ENCODE measurements at places on chromosomes 5 and 9.

- no peak for DNase-seq
Observed at GRCh38 chr9:137707361-137707760, 88.6 kb downstream of the EHMT1 start.

GRCh38 chr5:100760688-100761087 is 142.4 kb downstream of the ST8SIA4 start:
- DNase-seq: no peak

DNA sequence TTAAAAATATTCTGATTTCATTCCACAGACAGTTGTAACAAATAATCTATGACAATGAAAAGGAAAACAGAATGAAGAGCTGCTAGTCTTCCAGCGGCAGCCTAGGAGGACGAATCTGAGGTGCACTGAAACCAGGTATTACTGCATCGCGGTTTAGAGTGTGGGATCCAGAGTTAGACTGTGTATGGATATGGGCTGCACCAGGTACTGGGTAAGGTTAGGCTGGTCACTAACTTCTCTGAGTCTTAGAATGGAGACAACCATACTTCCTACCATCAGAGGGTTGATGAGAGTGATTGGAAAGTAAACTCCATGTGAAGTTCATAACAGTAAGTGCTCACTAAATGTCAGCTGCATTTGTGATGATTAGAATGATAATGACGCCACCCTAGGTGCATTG is 158.7 kb downstream of the MYO10 start:
- DNase-seq: no peak

- DNase-seq: no peak
Observed at GRCh38 chr9:129550199-129550839, 70.6 kb downstream of the C9orf50 start.

DNA sequence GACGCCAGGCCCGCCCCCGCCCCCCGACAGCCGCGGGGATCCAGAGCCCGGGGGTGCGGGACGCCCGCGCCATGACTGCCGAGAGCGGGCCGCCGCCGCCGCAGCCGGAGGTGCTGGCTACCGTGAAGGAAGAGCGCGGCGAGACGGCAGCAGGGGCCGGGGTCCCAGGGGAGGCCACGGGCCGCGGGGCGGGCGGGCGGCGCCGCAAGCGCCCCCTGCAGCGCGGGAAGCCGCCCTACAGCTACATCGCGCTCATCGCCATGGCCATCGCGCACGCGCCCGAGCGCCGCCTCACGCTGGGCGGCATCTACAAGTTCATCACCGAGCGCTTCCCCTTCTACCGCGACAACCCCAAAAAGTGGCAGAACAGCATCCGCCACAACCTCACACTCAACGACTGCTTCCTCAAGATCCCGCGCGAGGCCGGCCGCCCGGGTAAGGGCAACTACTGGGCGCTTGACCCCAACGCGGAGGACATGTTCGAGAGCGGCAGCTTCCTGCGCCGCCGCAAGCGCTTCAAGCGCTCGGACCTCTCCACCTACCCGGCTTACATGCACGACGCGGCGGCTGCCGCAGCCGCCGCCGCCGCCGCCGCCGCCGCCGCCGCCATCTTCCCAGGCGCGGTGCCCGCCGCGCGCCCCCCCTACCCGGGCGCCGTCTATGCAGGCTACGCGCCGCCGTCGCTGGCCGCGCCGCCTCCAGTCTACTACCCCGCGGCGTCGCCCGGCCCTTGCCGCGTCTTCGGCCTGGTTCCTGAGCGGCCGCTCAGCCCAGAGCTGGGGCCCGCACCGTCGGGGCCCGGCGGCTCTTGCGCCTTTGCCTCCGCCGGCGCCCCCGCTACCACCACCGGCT is 1.0 kb downstream of the FOXE1 start:
- peak; percentile 63 for DNase-seq

DNA sequence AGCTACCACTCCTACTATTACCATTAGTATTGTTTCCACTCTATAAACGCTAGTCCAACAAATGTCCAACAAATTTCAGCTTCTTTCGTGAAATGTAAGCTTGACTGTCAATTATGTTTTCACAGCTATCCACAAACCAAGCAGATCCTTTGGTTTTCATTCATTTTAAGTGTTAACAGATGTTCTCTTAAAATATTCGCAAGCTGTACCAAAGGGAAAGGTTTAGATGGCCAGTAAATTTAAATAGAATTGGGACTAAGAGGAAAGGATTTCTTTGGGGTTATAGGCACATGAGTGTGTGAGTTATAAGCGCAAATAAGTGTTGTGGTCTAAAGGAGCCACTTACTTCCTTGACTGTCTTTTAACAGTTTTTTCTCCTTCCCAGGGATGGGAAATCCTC is 136.8 kb upstream of the ADRA1B start:
- no peak for DNase-seq

DNA sequence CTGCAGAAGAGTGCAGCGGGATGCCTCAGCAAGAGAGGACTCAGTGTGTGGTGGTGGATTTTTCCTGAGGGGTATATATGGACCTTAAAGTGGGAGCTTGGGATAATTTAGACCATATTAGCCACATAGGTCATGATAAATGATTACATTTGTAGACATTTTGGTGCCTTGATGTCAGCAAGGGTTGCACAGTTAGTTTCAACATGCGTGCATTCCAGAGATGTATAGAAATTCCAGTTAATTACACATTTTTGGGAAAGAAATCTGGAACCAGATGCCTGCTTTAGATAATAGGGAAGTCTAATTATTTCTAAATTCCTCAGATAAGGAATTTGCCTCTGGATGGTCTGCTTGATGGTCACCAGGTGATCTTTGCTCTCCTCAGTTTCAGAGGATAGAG is 440.6 kb upstream of the PAPPA start:
- no peak for DNase-seq

GRCh38 chr9:71353720-71354119 is 232.3 kb upstream of the TRPM3 start:
- no peak for DNase-seq

DNA sequence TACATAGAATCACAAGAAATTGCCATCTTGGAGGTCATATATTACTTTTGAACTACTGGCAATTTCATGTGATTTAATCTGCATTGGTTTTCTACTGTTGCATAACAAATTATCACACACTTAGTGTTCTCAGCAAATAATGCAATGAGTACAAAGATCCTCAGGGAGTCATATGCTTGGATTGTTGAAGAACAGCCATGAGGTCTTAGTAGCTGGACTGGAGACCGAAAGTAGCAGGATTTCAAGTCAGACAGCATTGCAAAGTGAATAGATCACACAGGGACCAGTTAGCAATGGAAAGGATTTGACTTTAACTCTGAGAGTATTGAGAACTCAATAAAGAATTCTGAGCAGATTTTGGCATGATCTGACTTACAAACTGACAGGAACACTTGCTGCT is 32.2 kb upstream of the FRMD3 start:
- no peak for DNase-seq

GRCh38 chr5:84862132-84862531 is 477.5 kb upstream of the EDIL3 start:
- DNase-seq: no peak

GRCh38 chr9:85740787-85741094 is 1.0 kb downstream of the AGTPBP1 start:
- no peak for DNase-seq

DNA sequence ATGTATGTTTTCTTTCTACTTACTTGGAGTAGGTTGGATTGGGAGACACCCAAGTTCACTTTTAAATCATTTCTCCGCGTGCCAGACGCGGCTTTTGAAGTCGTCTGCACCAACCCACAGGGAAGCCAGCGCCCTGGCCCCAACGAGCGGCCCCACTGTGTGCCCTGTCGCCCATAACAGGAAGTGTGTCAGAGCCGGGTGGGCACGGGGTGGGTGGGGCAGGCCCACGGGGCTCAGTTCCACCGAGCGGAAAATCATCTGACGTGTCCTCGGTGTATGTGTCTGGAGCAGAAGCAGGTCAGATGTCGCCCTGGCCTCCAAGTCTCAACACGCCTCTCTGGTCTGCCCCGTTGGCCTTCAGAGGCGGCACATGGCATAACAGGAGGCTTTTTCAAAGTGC is 22.7 kb upstream of the SMIM23 start:
- DNase-seq: no peak

DNA sequence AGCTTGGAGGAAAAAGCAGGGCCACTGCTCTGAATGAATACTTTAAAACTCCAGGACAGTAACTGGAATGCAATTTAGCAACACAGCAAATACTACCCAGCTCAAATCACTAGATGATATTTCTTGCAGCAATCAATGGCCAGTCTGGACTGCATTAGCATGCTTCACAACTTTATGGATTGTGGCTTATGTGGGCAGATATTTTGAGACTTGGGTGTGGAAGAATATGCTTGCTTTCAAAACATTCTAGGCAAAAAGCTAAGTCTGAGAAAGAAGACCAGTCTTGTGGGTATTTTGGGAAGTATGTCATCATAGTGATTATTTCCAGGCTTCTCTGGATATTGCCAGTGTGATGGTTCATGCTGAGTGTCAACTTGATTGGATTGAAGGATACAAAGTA is 3.1 kb downstream of the RANBP3L start:
- DNase-seq: no peak

DNA sequence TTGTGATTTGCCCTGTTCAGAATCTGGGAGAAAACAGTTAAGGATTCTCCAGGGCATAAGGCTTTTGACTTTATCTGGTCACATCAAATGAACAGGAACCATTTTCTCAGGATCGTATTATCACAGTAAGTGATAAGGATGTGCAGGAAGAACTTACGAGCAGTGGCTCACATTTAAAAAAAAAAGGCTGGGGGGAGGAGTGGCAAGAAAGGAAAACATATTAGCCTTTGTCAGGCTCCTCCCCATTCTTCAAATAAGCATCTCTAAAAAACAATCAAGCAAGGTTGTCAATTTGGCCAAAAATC is 234.3 kb upstream of the TMEM161B start:
- no peak for DNase-seq

- no peak for DNase-seq
Observed at GRCh38 chr5:149422366-149423048, 43.4 kb upstream of the IL17B start.

GRCh38 chr5:55700745-55701144 is 11.4 kb downstream of the SLC38A9 start:
- DNase-seq: no peak

DNA sequence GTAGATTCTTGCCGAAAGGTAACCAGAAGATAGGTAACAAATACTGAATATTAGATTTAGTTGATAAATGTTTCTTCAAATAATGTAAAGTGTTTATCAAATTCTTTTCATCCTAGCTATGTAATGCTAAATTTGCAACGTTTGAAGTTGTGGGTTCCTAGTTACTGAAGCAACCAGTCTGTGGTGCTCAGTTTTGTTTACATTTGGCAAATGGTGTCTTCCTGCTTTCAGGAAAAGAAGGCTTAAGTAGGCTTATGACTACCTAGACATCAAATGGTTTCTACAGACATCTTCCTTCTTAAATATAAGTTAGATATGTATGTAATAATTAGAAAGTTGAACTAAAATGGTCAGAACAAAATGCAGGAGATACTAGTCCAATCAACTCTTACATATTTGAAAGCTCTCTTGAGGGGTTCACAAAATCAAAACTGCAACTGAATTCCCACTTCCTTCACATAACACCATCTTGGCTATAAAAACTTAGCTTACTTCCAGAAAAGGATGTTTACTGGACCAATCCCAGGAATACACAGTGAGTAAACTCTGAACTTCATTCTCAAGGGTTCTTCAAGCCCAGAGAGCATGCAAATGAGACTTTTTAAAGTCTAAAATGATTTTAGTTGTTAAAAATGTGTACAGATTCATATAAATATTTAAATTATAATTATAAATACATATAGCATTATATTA is 125.7 kb upstream of the ITGA1 start:
- no peak for DNase-seq

- DNase-seq: no peak
Observed at GRCh38 chr5:170471551-170472178, 32.2 kb upstream of the KCNIP1 start.

DNA sequence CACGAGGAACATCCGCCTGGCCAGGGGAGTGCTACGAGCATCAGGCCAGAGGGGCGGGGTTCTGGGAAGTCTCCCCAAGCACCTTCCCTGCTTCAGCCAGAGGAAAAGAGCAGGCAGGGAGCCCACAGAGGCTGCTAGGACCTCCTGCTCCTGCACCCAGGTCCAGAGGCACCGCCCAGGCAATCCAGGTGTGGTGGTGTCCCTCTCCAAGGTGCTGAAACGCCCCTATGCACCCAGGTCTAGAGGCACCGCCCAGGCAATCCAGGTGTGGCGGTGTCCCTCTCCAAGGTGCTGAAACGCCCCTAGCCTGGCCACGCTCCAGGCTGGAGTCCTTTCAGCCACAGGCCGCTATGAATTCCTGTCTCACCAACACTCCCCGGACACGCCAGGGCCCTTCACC is 10.7 kb upstream of the UBAC1 start:
- no peak for DNase-seq

DNA sequence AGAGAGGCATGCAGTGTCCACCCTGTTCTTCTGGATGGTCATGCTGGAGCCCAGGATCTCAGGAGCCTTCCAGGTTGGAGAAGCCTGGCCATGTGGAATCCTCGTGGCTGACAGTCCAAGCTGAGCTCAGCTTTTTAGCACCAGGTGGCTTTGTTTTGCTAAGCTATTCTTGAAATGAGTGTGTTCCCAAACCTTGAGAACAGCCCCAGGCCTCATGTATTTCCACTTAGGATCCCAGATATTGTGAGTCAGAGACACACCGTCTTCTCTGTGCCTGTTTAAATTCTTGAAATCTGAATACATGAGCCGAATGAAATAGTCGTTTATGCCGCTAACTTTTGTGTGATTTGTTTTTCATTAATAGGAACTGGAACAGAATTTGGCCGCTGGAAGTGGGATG is 61.2 kb downstream of the IRX2 start:
- DNase-seq: no peak

- no peak for DNase-seq
Observed at GRCh38 chr5:174381241-174381640, 335.7 kb downstream of the NSG2 start.

DNA sequence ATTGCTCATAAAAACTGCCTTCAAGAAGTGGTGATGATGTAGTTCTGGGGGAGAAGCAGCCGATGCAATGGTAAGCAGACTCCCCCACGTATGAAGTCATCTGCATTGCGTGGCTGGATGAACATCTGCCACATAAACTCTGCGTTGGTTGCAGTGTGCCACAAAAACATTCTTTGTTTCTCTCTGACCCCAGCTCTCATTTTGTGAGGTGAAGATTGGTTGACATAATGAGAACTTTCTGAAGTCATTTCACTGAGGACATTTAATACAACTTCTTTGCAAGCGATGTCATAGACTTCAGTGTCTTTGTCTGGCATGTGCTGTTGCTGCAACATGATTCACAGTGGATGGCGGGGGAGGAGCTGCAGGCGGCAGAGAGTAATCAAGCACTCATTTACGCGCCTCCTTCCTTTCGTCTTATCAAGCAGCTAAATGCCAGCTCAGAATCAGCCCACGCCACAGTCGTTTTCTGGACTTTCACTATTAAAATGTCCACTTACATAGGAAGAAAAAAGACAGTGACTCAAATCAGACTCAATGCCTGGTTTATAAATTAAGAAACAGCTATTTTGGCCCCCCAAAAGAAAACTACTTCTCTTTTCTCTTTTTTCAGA is 91.5 kb upstream of the NFIL3 start:
- peak; percentile 8 for DNase-seq

GRCh38 chr9:116275418-116276195 is 122.0 kb downstream of the PAPPA start:
- DNase-seq: no peak

GRCh38 chr5:95274011-95274410 is 10.9 kb downstream of the MCTP1 start:
- DNase-seq: no peak

Data from activated CD4-positive, alpha-beta T cell treated with anti-CD3 and anti-CD28 coated beads, Interleukin-2, Interleukin-4, amounts not matched to agents 100 ng/mL and 50 ng/mL, durations not matched to agents 16 hours and 8 hours (primary cell).